DMS153 (cell line): ENCODE measurements at places on chromosomes 1 and 21.

- peak; percentile 64 for DNase-seq
Observed at GRCh38 chr1:165444897-165445370, at the start of gene RXRG. Gene RXRG, minus strand, starts transcription at chr1:165445126. Its CDS starts 233 bp downstream, at chr1:165444893.

- DNase-seq: no peak
Observed at GRCh38 chr1:91018006-91018405, 3.8 kb downstream of the ZNF644 start.

- no peak for DNase-seq
Observed at GRCh38 chr21:31557421-31558188, 101.9 kb upstream of the SOD1 start.

GRCh38 chr1:197915862-197916499 lies 1.2 kb upstream of the LHX9 start:
- peak; percentile 50 for DNase-seq

- no peak for DNase-seq
Observed at GRCh38 chr1:180154003-180154324, 705 bp upstream of the QSOX1 start.

DNA sequence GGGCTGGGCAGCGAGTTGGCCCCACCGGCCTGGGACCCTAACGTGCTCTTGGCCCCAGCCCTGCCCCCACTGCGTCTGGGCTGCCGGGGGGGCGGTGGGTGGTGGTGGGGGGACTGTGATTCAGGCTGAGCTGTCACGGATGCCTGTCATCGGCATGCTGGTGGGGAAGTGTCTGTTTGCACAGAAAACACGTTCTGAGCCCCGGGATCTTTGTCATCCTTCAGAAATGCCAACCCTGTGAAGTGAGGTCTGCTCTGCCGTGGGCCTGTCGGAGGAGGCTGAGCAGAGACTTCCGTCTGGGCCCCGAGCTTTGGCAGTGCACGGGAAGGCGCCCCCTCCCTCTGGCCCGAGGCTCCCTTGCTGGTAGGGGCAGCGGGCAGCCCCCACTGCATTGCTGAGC lies 24.3 kb upstream of the PLCH2 start:
- DNase-seq: no peak
